ENCODE measurements at places on chromosomes 2 and 18.
A peak's percentile ranks its signal among the peaks of the same experiment; 100 is the strongest.

- DNase-seq: no peak
Measured at GRCh38 chr2:102315921-102316320, 4.6 kb downstream of the IL1RL1 start.

DNA sequence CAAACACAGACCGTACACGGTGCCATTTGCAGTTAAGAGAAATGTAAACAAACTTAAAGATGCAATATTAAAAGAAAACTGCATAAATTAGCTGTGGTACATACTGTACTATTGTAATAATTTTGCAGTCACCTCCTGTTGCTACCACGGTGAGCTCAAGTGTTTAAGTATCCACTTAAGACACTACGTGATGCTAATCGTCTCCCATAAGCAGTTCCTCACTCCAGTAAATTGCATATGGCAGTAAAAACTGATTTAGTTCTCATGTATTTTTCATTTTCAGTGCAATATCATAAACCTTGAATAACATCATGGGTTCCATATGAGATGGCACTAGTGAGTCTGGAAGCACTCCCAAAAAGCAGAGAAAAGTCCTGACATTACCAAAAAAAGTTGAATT is 14.4 kb downstream of the CLEC4F start:
- no peak for DNase-seq

DNA sequence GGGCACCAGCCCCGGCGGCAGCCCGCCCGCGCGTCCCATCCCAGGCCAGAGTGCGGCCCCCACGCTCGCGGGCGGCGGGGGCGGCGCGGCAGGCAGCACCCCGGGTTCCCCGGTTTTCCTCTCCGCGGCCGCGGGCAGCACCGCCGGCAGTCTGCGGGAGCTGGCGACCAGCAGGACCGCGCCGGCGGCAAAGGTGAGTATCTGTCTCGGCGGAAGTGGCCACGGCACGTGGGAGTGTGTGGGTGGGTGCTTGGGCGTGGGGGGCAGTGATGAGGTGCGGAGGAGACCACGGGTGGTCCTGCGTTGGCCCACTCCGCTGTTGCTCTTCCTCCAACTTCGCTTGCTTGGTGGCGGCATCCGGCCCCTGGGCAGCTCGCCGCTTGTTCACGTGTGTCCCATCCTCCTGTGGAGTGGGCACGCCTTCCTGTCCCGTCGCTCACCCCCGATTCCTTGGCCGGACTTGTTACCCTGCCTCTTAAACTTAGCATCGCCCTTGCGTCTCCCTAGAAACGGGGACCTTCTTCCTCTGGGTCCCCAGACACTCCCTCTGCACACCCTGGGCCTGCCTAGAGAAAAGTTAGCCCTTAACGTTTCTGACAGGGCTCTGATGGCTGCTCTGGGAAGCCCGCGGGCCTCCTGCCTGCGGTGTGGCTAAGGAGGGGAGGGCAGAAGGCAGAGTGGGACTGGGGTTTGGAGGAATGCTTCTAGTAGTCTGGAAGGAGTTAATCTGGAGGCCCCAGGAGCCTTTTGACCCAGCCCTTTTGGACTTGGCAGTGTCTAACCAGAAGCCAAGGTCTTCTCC is 1.1 kb downstream of the SH3RF3 start:
- peak; percentile 57 for DNase-seq

- no peak for DNase-seq
Measured at GRCh38 chr2:65142515-65142914, 12.6 kb upstream of the RAB1A start.
